ENCODE measurements at places on chromosomes 2 and 18.

- H3K27ac ChIP-seq: no peak overlapping the region
- no peaks in the 10 kb centered on the region for H3K36me3 ChIP-seq
- H3K27me3 ChIP-seq: no peaks in the 10 kb centered on the region
- no peak overlapping the region for H3K4me3 ChIP-seq
These were observed 102.2 kb downstream of the LRRC30 start for GRCh38 chr18:7333025-7333562.

DNA sequence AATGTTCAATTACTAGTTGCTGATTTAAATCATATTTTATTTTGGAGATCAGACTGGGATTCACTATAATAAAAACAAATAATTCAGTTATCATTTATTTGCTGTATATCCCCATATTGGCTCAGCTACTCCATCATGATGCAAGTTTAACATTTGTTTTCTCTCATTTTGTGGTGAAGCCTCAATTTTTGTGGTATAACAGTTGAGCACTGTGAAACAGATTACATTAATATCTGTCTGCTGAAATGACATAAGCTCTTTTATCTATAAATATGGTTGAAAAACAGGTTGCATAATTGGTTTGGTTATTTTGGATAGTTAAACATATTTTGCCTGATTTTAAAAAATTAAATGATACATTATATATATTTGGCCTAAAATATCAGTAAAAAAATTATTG, 67.7 kb downstream of the DPP4 start:
- no peak for DNase-seq
- H3K4me1 ChIP-seq: peaks cover 29% of the 10 kb centered on the region

DNA sequence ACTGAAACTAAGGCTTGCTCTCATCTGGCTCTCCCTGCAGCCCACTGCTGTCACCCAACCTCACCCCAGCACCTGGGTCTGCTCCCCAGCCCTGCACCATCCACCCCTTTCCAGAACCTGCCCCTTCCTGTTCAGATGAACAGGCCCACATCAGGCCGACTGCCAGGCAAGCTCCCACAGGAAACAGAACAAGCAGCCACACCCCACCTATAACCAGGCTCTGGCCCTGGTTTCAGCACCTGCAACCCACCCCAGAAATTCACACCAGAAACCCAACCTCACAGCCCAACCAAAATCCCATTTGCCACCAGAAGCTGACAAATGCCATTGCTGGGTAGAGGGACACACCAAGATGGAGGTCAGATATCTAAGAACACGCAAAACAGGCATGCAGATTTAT, 159.2 kb upstream of the ID2 start:
- peak overlapping the region; percentile 24 for H3K27ac ChIP-seq
- no peak for DNase-seq
- peaks cover 58% of the 10 kb centered on the region for H3K4me1 ChIP-seq
- H3K27me3 ChIP-seq: no peaks in the 10 kb centered on the region
- H3K4me3 ChIP-seq: no peak overlapping the region
- H3K36me3 ChIP-seq: no peaks in the 10 kb centered on the region

- H3K27ac ChIP-seq: peak overlapping the region; percentile 97
- no peaks in the 10 kb centered on the region for H3K36me3 ChIP-seq
- H3K4me3 ChIP-seq: peak overlapping the region; percentile 44
These were observed 207.9 kb downstream of the ARL4C start for GRCh38 chr2:234288974-234289455.

GRCh38 chr18:59270689-59271257, 2.5 kb downstream of the RAX start:
- DNase-seq: no peak
- H3K27ac ChIP-seq: no peak overlapping the region
- H3K27me3 ChIP-seq: peaks cover 87% of the 10 kb centered on the region
- H3K4me3 ChIP-seq: no peak overlapping the region
- H3K36me3 ChIP-seq: no peaks in the 10 kb centered on the region

GRCh38 chr2:82345910-82346309, 2041.4 kb upstream of the LRRTM1 start:
- DNase-seq: no peak
- no peak overlapping the region for H3K4me3 ChIP-seq
- no peaks in the 10 kb centered on the region for H3K27me3 ChIP-seq

DNA sequence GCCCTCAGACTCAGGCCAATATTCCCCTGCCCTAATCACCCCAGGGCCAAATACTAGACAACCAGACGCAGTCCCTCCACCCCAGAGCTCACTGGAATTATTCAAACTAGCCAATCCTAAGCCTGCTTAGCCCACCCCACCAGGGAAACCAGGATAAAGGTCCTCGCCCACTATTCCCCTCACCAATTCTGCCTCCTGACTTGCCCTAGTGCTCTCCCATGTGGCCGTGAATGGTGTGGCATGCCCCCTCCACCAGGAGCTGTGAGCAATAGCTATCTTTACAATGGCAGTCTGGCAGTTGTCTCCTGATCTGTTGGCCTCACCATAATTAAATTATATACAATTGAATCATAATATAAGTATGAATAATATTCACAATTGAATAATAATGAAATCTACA, 42.3 kb downstream of the FAM124B start:
- H3K4me1 ChIP-seq: no peaks in the 10 kb centered on the region
- H3K27me3 ChIP-seq: peaks cover 2% of the 10 kb centered on the region
- no peaks in the 10 kb centered on the region for H3K36me3 ChIP-seq
- no peak for DNase-seq
- no peak overlapping the region for H3K4me3 ChIP-seq

- H3K36me3 ChIP-seq: no peaks in the 10 kb centered on the region
- no peak overlapping the region for H3K27ac ChIP-seq
- H3K4me3 ChIP-seq: no peak overlapping the region
- no peak for DNase-seq
These were observed 68.6 kb downstream of the DHRS9 start for GRCh38 chr2:169137924-169138323.

DNA sequence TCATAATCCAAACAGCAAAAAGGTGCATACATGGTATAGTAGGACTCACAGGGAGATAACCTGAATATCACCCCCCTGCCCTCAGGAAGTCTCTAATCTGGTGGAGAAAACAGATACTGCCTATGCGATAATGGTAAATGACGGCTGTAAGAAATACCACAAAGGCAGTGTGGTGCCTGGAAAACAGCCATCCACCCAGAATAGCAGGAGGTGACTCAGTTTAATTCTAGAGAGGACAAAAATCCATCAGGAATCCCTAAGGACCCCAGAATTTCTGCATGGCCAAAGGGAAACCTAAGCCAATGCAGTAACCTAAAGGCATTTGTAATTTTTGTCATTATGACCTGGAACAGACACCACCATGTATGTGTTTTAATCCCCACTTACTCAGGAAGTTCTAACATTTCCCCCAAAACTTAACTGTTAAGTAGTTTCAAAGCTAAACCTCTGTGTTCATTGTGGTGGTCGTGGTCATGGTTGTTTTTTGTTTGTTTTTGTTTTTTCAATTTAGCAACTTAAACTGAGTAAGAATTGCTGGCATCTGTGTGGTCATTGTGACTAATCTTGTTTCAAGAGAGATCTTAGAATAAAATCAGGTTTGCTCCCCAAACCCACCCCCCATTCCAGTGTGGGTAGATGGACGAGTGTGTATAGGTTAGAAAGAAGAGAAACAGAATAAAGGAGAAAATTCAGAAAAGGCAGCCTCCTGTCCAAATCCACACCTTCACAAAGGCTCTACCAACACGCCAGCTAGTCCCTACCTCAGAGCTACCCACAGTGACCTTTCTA, 121.5 kb upstream of the CDCA7 start:
- DNase-seq: no peak
- no peak overlapping the region for H3K27ac ChIP-seq
- H3K4me1 ChIP-seq: peaks cover 2% of the 10 kb centered on the region
- H3K36me3 ChIP-seq: no peaks in the 10 kb centered on the region

DNA sequence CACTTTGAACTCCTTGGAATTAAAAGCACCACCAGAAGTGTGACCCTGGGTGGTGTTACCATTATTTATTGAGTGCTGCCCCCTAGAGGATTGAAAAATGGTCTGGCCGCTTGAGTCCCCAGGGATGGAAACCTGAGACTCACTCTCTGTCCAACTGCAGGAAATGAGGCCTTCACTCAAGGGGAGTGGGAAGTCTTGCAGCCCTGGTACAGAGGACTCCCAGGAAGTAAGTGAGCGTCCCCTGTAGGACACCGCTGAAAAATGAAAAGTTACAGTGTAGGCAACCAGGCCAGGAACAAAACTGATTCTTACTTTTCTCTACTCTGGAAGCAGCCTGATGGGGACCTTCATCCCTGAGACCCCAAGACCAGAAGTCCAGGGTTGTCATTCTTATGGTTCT, 2.2 kb upstream of the NRP2 start:
- peaks cover 51% of the 10 kb centered on the region for H3K27me3 ChIP-seq
- H3K4me3 ChIP-seq: no peak overlapping the region
- H3K27ac ChIP-seq: no peak overlapping the region
- DNase-seq: peak; percentile 49

GRCh38 chr2:134713176-134713575, 5.6 kb downstream of the TMEM163 start:
- H3K4me3 ChIP-seq: no peak overlapping the region
- peaks cover 71% of the 10 kb centered on the region for H3K27me3 ChIP-seq
- DNase-seq: no peak
- no peaks in the 10 kb centered on the region for H3K36me3 ChIP-seq
- peaks cover 33% of the 10 kb centered on the region for H3K4me1 ChIP-seq

All from activated T-cell treated with anti-CD3 and anti-CD28 coated beads, Interleukin-2, amount 50 U/mL, for 24 hours (primary cell).